ENCODE measurements at places on chromosomes 6 and 20.
A peak's percentile ranks its signal among the peaks of the same experiment; 100 is the strongest.

GRCh38 chr6:124462750-124463149 lies 499.5 kb upstream of the RNF217 start:
- H3K27me3 ChIP-seq = no peaks in the 10 kb centered on the region
- H3K36me3 ChIP-seq = no peaks in the 10 kb centered on the region
- H3K27ac ChIP-seq = no peak overlapping the region

- no peaks in the 10 kb centered on the region for H3K27me3 ChIP-seq
- DNase-seq = no peak
- peaks cover 16% of the 10 kb centered on the region for H3K4me1 ChIP-seq
- no peak overlapping the region for H3K4me3 ChIP-seq
- no peaks in the 10 kb centered on the region for H3K36me3 ChIP-seq
These were observed 30.7 kb downstream of the FGD2 start for GRCh38 chr6:37036146-37036545.

DNA sequence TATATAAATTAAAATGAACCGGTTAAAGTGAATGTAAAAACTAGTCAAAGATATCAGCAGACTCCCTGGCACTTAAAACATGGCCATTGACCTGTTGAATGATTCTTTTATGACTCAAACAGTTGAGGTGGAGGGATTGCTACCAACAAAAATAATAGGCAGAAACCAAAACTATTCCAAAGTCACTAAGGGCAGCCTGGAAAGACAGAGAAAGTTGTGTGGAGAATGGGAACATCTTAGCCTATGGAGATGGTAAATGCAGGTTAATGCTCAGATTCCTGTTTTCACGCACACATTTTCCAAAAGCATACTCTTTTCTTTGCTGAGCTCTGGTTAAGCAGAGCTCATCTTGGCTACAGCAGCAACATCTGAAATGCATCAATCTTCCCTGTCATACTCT lies 553.5 kb downstream of the HACE1 start:
- no peak overlapping the region for H3K4me3 ChIP-seq
- no peaks in the 10 kb centered on the region for H3K36me3 ChIP-seq
- H3K27ac ChIP-seq = no peak overlapping the region
- no peak for DNase-seq
- no peaks in the 10 kb centered on the region for H3K4me1 ChIP-seq
- H3K27me3 ChIP-seq = no peaks in the 10 kb centered on the region

- no peak overlapping the region for H3K27ac ChIP-seq
- H3K4me3 ChIP-seq = peak overlapping the region; percentile 64
These were observed 2.1 kb downstream of the AVP start for GRCh38 chr20:3082306-3082951.
